Stimulated activated CD4-positive, alpha-beta T cell treated with anti-CD3 and anti-CD28 coated beads, Interleukin-4, amount 100 ng/mL, for 4 hours (primary cell): ENCODE measurements at places on chromosomes 1 and 21.

DNA sequence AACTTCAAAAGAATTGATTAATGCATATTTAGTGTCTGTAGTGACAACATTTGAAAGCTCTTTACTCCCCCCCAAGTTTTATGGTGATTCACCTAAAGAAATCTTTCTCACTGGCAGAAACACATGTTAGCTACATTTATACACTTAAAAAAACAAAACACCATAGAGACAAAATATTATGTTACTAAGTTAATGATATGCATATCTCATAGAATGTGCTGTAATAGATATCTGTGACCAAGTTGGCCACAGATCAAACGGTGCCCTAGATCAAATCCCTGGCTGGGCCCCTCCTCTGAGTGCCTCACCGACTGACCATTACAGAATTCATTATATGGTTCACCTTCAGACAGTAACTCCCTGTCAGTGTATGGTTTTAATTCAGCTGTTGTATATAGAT is 322.1 kb upstream of the LYPLAL1 start:
- DNase-seq: no peak

DNA sequence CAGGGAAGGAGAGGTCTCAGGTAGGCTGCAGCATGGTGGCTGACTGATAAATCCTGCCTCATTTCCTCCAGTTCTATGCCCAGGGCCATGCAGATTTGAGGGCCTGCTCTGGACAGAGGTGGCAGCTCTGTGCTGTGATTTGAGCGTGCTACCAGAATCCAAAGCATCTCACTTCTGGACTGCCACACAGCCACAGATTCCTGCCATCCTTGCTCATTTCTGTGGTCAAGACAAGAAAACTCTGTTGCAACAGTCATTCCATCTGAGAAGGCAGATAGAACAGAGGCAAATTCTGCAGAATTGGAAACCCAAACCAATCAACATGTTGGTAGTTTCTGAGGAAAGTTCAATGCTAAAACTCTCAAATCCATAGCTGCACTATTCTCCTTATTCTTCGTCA is 102.8 kb upstream of the GALNT2 start:
- no peak for DNase-seq

DNA sequence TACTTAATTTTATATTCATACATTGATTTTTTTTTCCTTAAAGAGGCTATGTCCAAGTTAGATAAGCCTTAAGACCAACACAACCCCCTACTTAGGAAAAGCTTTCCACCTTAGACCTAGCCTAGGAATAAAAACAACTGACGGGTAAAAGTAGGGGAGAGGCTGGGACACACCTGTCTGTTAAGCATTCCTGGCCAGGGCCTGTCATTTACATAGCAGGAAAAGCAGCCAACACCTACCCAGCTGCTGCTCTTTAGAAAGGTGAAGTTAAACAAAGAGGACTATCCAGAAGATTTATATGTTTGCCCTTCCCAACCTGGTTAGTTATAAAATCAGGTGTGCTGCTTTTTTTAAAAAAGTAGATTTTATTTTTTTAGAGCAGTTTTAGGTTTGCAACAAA is 29.1 kb upstream of the SAMD13 start:
- DNase-seq: no peak

- DNase-seq: peak; percentile 7
These were observed 46.1 kb upstream of the RBM34 start for GRCh38 chr1:235207209-235207565.

- peak; percentile 54 for DNase-seq
These were observed 100.4 kb upstream of the ZNF281 start for GRCh38 chr1:200510228-200510623.

DNA sequence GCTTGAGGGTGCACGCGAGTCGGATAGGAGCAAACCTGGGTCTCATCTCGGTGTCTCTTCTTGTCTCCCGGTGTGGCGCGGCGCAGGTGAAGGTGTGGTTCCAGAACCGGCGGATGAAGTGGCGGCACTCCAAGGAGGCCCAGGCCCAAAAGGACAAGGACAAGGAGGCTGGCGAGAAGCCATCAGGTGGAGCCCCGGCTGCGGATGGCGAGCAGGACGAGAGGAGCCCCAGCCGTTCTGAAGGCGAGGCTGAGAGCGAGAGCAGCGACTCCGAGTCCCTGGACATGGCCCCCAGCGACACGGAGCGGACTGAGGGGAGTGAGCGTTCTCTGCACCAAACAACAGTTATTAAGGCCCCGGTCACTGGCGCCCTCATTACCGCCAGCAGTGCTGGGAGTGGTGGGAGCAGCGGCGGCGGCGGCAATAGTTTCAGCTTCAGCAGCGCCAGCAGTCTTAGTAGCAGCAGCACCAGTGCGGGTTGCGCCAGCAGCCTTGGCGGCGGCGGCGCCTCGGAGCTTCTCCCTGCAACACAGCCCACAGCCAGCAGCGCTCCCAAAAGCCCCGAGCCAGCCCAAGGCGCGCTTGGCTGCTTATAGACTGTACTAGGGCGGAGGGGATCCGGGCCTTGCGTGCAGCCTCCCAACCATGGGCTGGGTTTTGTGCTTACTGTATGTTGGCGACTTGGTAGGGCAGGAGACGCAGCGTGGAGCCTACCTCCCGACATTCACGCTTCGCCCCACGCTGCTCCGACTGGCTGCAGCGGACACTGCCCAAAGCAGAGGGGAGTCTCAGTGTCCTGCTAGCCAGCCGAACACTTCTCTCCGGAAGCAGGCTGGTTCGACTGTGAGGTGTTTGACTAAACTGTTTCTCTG is 5.1 kb downstream of the HLX start:
- DNase-seq: no peak

DNA sequence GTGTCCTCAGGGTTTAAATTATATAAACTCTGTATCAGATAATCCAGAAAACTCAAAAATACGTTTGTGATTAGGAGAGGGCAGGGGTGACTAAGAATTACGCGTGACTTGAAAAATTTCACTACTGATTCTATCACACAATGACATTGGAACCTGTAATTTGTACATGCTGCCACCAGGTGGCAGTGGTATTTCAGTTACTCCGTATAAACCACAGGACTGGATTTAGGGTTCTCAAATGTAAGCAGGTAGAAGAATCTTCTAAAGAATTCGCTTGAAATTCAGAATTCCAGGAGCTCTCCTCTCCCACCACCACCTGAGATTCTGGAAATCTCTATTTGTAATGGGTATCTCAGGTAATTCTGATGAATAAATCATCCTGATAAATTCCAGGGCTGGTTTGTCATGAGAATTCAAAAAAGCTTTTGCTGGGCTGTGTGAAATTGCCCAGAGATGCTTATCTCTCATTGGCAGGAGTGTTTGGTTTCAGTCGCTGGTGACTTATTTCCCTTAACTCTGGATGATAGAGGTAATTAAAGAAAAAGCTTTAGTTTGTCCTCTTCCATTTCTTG is 1.7 kb upstream of the KRTAP7-1 start:
- peak; percentile 33 for DNase-seq

- DNase-seq: no peak
These were observed 219.0 kb upstream of the HOOK1 start for GRCh38 chr1:59595774-59596173.

DNA sequence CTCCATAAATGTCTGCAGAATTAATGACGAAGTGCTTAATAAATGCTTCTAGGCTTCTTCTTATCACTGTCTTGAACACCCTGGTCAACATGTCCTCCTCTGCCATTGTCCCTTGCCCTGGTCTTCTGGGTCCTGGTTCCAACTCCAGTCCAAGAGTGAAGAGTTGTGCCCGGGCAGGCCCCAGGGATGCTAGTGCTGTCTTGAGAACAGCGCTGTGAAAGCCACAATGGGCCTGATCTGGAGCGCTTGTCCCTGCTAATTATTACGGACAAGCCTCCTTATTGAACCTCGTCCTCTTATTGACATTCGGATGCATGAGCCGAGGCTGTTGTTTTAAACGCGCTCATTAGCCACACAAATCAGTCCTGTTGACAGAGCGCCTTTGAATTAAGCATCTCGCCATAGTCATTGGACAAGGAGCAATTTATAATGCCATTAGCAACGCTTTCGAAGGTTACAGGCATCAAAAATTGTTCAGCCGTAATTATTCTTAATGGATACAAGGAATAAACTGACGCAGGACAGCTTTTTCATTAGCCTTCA is 211.6 kb upstream of the POU3F1 start:
- no peak for DNase-seq

GRCh38 chr21:44455524-44456213 is 359 bp downstream of the LRRC3 start:
- peak; percentile 13 for DNase-seq

GRCh38 chr1:37556712-37557196 is at the start of gene DNALI1:
DNALI1 (plus strand) TSS chr1:37556940; CDS start chr1:37556995, 55 bp downstream.
- DNase-seq: peak; percentile 9

- DNase-seq: no peak
These were observed 11.1 kb upstream of the RASSF5 start for GRCh38 chr1:206496131-206496793.

DNA sequence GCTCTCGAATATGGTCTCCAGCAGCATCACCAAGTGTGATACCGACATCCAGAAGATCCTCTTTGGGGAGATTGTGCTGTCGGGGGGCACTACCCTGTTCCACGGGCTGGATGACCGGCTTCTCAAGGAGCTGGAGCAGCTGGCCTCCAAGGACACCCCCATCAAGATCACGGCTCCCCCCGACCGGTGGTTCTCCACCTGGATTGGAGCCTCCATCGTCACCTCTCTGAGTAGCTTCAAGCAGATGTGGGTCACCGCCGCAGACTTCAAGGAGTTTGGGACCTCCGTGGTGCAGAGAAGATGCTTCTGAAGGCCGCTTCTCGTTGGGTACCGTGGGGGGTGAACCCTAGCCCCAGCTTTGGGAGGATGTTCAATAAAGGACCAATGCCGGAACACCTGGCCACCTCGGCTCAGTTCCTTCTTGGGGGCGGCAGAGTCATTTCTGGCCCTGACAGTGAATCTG is 1.3 kb downstream of the ACTRT2 start:
- no peak for DNase-seq

DNA sequence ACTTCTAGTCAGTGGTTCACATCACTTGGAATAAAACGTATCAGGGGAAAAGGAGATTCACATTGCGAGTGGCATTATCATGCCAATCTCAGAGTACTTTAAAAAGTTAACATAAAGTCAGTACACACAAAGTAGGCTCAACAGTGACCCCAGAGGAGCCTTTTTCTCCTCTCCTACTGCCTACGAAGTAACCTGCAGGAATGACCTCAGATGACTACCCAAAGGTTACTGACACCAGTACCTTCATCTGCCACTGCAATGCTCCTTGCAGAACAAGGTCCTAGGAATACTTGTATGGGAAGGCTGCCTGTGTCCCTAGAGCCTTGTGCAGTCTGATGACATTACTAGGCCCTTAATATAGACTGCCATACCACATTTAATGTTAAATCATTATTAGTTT is 389.8 kb upstream of the LYPLAL1 start:
- no peak for DNase-seq

DNA sequence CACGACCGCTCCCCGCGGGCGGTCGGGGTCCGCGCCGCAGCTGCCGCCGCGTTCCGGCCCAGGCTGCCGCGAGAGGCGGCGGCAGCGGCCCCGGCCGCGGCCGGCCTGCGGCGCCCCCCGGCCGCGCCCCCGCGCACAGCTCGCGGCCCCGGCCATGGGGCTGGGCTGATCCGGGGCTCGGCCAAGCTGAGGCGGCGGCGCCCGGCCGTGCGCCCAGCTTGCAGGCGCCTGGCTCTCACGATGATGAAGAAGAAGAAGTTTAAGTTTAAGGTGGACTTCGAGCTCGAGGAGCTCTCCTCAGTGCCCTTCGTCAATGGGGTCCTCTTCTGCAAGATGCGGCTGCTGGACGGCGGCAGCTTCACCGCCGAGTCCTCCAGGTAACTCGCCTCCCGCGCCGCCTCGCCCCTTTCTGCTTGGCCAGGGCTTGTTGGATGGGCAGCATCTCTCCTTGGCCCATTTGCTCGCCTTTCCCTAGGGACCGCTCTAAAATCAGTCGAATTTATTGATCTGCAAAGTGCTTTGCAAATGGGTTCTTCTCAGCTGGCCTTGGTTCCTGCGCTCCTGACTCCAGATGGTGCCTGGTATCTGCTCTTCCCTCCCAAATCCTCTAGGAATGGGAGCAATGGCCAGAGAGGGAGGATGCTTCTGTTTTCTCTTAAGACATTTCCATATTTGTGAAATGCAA is 431 bp downstream of the EEIG2 start:
- DNase-seq: peak; percentile 23

- DNase-seq: no peak
These were observed 53.3 kb downstream of the ARHGEF11 start for GRCh38 chr1:156992215-156992614.

GRCh38 chr1:53546409-53547155 is 87.4 kb downstream of the DMRTB1 start:
- no peak for DNase-seq

DNA sequence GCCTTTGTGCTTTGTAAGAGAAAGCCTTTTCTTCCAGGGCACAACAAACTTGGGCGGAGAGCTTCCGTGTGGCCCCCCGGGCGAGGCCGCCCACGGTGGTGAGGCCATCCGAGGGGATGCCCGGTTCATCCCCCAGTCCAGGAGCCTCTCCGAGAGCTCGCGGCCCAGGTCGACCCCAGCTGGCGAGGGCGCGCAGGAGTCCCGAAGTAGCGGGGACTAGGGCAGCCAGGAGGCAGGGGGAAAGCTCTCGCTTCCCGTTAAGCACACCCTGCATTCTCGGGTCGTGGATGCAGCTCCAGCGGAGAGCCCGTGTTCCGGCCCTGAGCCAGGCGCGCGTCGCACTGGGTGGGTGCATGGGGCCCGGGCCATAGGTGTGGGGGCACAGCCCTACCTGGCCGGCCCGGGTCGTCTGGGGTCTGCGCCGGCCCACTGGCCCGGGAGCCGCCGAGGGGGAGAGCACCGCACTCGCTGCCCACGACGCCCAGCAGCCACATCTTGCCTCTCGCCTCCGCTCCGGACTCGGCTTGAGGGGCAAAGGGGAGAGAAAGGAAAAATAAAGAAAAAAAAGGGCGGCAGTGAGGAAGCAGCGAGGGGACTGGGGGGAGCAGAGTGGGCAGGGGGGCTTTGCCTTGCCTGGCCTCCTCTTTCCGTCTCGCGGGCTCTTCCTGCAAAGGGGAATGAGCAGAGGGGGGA is 1.8 kb downstream of the RNF220 start:
- no peak for DNase-seq

DNA sequence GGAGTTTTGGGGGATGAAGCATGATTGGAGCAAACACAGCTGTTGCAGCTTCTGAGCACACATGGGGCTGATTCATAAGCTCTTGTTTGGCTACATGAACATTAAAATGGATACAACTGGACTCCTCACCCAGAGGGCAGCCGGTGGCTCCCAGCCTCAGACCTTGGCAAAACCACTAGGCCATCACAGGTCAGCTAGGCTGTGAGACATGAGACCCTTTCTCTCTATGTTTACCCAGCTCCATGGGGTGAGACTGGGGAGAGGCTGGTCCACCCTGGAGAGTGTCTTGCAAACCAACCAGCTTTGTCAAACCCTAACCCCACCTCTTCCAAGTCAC is 388.7 kb downstream of the PTPRU start:
- no peak for DNase-seq
